ENCODE measurements at places on chromosomes 6 and 20.

DNA sequence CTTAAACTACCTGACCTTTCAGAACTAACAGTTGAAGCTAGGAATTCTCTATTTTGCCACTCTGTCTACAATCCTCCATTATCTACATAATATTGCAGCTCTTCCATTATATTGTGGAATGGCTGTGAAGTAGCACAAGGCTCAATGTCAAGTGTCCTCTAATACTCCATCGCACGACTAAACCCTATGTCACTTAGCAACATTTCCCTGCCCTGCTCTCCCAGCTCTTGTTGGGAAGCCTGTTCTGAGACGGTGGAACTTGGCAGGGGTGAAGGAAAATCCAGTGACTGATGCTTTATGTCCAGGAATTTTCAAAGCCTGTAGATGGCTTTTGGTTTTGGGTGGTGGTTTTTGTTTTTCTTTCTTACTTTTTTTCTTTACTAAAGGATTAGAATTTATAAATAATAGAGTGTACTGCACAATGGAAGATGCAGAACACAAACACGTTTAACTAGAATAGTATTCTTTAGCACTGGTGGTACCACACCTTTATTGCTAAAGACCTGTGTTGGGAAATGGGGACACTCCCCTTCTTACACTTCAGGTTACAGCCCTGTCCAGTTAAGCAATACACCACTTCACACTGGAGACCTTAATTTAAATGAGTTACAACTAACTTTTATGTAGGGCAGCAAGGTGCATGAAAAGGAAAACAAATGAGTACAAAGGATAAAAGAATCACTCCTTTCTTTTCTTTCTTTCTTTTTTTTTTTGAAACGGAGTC, 20.7 kb upstream of the AMD1 start:
- no peak for DNase-seq

DNA sequence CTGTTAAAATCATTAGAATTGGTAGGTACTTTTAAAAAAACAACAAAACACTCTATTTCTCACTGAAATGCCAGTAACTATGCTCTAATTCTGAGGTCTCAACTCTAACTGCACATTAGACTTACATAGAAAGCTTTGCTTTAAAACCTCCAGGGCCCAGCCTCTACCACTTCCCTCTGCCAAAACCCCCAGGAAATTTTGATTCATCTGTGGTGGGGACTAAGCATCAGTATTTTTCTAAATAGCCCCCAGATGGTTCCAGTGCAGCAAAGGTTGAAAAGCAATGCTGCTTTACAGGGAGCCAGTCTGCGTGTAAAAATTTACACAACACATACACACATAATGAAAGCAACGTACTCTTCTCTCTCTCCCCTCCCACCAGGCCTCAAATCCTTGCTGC, 3.8 kb downstream of the TBC1D32 start:
- no peak for DNase-seq

GRCh38 chr20:9323622-9324021, 190.8 kb upstream of the LAMP5 start:
- DNase-seq = no peak

- no peak for DNase-seq
Measured at GRCh38 chr6:142302421-142303175, 791 bp downstream of the ADGRG6 start.

DNA sequence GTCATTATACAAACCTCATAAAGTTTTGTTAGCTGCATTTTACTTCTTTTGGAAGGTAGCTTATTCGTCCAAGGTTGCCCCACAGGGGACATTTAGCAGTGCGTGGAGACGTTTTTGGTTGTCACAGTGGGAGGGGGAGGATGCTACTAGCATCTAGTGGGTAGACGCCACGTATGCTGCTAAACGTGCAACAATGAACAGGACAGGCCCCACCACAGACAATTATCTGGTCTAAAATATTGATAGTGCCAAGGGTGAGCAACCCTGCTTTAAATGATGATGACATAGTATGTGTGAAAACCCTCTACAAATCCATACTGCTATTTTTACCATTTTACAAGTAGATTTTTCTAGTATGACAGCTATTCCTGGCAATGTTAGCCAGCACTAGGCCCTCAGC, 13.9 kb upstream of the GCNT2 start:
- DNase-seq = no peak

DNA sequence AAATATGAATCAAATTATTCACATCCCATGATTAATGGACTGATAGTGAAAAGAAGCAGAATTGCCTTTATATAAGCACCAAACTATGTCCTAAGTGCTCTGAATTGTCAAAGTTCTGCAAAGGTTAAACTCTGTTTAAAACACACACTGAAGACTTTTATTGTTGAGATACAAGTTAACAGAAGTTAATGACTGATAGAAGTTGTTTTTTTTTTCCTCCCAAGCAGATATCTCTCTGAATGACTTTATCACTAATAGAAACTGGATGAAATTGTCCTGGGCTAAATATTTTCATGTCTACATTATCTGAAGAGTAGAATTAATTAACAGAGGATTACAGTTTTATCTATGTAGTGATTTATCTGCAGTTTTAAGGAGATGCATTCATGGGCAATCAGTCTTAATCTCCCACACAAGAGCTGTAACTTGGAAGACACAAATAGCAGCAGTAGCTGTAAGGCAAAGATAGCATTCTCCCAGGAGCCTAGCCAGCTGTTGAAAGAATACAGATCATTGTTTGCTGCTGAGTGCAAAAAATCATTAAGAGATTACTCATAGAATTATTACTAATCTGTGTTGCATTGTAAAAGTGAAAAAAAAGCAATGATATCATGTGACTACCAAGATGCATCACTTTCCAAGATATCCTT, 49.9 kb downstream of the BMP5 start:
- DNase-seq = no peak

GRCh38 chr6:13113376-13113775, 215.0 kb downstream of the TBC1D7 start:
- no peak for DNase-seq

DNA sequence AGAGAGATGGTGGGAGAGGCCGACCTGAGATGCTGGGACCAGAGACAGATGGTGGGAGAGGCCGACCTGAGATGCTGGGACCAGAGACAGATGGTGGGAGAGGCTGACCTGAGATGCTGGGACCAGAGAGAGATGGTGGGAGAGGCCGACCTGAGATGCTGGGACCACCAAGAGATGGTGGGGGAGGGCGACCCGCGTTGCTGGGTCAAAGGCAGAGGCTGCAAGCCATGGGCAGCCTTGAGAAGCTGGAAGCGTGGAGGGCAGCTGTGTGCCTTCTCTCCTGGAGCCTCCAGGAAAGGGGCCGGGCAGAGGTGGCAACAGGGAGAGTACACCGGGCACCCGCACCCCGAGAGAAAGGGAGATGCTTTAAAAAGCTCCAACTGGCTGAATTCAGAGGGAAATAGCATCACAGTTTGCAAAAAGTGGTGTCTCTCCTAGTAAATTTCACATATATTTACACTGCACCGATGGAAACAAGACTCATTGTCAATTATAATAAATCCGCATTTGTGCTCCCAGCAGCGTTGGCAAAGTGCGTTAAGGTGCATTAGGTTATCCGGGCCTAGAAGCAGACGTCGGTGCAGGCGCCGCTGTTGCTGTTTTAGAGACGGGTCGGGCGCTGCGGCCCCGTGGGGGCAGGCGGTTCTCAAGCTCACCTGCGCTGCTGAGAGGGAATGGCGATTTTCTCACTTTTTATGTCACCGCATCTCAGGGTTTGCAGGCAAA, 132.4 kb downstream of the DLL1 start:
- DNase-seq = no peak

GRCh38 chr6:37137201-37138090, 32.5 kb upstream of the PIM1 start:
- peak; percentile 20 for DNase-seq

DNA sequence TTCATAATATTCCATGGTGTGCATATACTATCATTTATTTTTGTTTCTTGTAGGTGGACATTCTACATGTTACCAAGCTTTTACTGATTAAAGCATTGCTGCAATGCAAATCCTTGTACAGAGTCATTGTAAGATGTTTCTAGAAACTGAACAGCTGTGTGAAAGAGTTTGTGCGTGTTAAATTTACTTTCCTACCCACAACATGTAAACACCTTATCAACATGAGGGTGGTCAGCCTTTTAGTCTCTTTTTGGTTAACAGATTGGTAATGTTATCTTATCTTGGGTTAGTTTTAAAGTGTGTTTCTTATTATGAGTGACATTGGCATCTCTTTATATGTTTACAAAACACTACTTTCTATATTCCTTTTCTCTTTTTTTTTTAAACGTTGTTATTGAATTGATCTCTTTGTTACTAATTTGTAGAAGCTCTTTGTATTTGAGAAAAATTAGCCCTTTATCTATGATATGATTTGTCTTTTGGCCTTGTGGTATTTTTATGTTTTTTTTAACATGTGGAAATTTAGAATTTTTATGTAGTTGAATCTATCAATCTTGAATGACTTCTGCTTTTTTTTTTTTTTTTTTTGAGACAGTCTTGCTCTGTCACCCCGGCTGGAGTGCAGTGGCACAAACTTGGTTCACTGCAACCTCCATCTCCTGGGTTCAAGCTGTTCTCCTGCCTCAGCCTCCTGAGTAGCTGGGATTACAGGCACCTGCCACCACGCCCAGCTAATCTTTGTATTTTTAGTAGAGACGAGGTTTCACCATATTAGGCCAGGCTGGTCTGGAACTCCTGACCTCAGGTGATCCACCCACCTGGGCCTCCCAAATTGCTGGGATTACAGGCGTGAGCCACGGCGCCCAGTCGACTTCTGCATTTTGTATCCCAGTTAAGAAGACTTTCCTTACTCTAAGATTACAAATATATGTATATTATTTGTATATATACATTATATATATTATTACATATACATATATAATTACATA, 112.1 kb downstream of the TCP11 start:
- DNase-seq = no peak

- no peak for DNase-seq
Measured at GRCh38 chr6:113082745-113083144, 735.6 kb downstream of the RFPL4B start.

DNA sequence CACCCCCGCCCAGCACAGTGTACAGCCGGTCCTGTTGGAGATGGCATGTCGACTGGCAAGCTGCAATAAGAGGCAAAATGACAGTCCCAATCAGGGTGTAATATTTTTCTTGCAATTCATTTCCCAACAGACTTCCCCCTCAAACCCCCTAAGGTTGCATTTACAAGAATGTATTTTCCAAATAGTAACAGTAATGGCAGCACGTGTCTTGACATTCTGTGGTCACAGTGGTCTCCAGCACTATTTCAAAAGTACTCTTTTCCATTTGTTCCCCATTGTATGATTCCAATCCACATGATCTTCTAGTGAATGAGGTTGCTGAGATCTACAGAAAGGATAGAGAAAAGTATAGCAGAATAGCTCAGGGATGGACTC, 97.8 kb upstream of the CARMIL1 start:
- DNase-seq = no peak

GRCh38 chr20:43954704-43955061, 40.0 kb downstream of the TOX2 start:
- DNase-seq = no peak

GRCh38 chr6:85461798-85462170, 11.9 kb downstream of the NT5E start:
- no peak for DNase-seq

GRCh38 chr20:157154-157553, at the start of gene DEFB127:
DEFB127 (plus strand) TSS chr20:157454; CDS start chr20:157545, 91 bp downstream.
- DNase-seq = no peak

DNA sequence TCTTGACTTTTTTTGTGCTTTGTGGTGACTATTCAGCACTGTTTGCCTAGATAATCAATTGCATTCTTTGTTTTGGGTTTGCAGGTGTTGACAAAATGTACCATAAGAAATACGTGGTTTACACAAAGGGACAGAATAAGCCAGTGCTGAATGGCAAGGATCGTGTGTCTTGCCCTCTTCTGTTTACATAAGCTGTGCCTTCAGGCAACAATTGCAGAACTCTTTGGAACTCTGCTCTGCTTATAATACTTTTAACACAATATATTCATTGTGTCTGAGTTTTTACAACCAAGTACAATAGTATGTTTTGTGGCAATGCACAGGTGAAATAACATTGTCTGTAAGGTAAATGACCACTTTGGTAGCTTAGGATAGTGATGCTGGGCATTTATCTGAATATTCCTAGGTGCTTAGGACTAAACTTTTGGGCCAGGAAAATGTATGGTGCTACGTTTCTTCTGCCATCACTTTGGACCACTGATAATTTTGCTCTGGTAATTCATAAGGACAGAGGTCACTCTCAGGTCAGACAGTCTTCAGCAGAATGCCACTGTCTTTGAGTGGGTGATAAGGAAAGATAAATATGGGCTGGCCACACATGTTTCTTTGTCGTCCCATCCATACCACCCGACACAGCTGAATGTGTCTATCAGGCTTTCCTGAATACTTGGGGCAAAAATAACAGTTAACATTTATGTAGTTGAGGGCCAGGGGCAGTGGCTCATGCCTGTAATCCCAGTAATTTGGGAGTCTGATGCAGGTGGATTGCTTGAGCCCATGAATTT, 344.6 kb upstream of the IMPG1 start:
- no peak for DNase-seq

- DNase-seq = no peak
Measured at GRCh38 chr6:91082311-91082832, 495.5 kb upstream of the MAP3K7 start.

DNA sequence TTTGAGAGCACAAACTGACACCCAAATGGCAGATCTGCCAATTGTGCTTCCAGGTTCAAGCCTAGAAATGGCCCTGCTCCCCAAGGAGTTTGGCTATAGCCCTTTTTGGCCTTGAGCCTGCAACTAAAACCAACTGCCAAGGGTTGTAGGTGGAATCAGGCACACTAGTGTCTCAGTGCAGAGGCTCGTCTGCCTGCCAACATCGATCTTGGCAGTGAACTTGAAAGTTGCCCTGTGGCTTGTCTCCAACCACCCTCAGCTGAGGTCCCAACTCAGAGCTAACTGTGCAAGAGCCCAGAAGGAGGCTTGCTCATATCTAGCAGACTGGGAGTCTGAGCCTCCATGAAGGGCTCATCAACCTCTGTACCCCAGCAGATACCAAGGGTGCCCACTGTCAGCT, 92.7 kb upstream of the GLP1R start:
- DNase-seq = no peak

- no peak for DNase-seq
Measured at GRCh38 chr6:168739381-168739780, 298.4 kb downstream of the SMOC2 start.

DNA sequence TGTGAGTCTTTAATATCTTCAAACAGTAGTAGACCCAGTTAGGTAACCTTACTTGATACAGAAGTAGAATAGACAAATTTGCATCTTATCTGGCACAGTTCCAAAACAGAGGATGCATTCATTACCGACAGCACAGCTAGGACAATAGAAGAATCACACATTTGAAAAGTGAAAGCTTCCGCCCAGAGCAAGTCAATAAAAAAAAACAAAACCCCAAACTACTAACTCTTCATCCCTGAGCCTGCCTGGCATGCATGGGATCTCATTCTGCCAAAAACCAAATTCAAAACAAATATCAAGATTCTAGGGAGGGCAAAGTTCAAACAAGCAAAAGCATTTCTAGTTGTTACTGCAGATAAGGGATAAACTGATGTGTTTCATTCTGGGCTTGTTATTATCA, 235.4 kb downstream of the BTBD9 start:
- no peak for DNase-seq

DNA sequence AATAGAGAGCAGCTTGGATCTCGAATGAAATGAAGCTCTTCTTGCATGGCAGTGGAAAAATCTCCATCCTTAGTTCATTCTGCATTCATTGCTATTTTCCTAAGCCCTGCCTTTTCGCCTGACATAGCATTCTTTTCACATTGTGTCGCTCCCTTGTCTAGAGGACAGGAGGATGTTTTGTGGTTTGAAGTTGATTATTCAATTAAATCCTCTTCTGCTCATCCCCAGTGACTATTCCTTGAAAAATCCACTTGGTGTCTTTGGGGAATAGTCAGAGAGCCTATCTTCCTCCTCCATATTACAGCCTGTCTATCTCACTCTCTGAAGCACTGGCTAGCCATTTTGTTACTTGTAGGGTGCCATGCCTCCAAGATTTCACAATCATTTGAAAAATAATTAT, 161.2 kb downstream of the KLHL32 start:
- no peak for DNase-seq
